ENCODE measurements at places on chromosomes 6 and 20.
A peak's percentile ranks its signal among the peaks of the same experiment; 100 is the strongest.

- no peak for DNase-seq
Measured at GRCh38 chr20:36173451-36173933, 19.0 kb downstream of the EPB41L1 start.

GRCh38 chr6:31580438-31580740, 1.8 kb downstream of the LTB start:
- DNase-seq: no peak

GRCh38 chr6:32198866-32199265, 6.4 kb upstream of the GPSM3 start:
- DNase-seq: no peak

DNA sequence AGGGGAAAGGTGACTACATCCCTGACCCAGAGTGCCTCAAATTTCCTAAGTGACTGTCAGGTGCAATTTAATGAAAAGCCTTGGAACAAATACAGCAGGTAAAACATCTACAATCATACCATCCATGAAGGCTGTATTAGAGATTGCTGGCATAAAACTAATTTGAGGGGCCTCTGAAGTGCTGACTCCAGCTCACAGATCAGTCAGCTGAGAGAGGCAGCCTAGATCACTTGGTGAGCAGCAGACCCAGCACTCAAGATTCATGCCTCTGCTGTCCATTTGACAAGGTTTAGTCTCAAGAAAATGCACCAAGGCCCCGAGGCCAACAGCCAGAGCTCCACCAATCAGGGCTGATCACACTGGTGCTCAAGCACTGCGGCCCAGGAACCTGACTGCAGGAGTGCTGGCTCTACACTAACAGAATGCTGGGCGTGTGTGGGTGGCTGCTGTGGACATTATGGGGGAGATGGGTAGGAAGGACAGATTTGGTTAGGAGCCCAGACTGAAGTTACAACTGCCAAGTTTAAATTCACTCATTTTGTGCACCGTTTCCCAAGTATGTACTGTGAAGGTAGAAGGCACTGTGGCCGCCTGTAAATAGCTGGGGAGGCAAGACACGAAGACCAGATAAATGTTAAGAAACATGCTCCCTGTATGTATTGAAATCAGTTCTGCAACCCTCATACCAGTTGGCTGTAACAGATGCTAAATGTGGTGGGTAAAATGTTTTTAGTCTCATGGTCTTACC, 28.2 kb downstream of the SNX5 start:
- DNase-seq: no peak

DNA sequence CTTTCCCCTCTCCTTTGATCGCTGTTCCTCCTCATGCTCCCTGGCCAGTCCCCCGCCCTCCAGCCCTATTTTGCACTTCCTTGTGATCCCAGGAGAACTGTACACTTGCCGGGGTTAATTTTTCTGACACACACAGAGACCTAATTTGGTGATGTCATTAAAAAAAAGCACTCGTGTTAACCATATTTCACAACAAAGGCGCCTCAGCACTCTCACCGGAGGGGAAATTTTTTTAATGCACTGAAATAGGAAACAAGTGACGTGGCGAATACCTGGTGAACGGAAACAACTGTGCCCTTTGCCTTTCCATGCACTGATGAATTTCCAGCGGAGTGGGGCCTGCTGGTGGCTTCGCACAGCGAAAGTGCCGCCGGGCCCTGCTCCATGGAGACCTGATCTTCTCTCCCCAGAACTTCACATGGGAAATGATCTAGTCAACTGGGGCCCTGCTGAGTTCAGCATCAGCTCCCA, 53.9 kb upstream of the TAGAP start:
- peak; percentile 68 for DNase-seq

- no peak for DNase-seq
Measured at GRCh38 chr6:157961153-157961831, 20.4 kb upstream of the SYNJ2 start.

DNA sequence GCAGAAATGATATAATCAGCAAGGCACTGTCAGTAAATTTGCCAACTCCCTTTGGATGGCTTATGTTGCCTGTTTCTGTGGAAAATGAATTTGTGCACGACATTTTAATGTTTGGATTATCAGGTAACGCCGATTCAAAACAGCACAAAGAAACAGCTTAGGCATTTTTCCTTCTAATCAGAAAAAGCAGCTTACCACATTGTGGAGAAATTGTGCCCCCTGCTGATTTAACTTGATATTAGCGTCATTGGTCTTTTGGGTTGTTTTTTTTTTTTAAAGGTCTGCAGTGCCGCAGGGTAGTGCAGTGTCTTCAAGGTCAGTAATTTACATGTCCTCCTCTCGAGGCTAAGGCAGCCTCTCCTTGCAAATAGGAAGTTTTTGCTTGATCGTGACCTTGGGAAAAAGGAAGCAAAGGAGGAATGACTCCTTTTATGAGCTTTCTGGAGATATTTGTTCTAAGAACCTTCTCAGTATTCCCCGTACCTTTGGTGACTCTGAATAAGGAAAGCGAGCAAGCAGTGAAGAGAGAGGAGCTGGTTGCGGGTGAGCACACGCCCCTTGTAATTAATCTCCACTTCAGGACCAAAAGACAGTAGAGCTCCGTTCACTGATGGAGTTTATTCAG, 79.1 kb downstream of the ELOVL4 start:
- no peak for DNase-seq

GRCh38 chr20:458776-459175, 3.6 kb downstream of the TBC1D20 start:
- no peak for DNase-seq

- no peak for DNase-seq
Measured at GRCh38 chr6:44039839-44040350, 87.4 kb downstream of the MRPL14 start.

GRCh38 chr20:13101706-13102105, 92.9 kb downstream of the SPTLC3 start:
- DNase-seq: no peak

- DNase-seq: no peak
Measured at GRCh38 chr6:33505548-33506370, 51.4 kb downstream of the ZBTB9 start.

GRCh38 chr6:36733300-36733699, 35.7 kb downstream of the RAB44 start:
- no peak for DNase-seq

DNA sequence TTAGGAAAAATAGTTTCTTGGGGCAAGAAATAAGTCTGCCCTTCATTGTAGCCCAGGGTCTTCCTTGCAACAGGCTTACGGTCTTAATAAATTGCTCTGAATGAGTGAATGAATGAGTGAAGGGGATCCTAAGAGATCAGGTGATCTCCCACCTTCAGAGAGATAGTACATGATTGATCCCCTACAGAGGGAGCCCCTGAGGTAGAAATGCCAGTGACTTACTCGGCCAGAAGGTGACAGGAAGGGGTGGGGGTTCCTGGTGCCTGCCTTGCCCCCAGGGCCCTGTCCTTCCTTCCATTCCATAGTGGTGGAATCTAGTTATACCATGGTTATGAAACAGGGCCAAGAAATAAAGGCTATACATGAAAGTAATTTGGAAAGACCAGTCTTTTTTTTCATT, 215.3 kb upstream of the SSTR4 start:
- no peak for DNase-seq

DNA sequence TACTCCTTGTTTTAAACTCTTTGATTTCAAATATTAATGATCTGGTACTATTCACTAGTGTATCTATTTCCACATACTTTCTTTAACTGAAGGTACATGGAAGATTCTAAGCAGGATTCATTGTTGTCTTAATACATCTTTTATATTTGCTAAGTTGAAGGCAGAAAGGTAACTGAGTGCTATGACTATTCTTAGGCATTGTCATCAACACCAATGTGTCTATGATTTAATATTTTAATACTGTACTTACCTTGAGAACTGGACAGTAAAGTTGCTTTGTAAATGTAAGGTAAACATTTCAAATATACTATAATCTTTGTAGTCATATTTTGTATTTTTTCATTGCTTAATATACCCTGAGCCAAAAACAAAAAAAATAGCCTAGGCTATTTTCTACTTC, 8.9 kb upstream of the BTBD9 start:
- no peak for DNase-seq

- DNase-seq: no peak
Measured at GRCh38 chr6:20463396-20463795, 61.7 kb downstream of the E2F3 start.

DNA sequence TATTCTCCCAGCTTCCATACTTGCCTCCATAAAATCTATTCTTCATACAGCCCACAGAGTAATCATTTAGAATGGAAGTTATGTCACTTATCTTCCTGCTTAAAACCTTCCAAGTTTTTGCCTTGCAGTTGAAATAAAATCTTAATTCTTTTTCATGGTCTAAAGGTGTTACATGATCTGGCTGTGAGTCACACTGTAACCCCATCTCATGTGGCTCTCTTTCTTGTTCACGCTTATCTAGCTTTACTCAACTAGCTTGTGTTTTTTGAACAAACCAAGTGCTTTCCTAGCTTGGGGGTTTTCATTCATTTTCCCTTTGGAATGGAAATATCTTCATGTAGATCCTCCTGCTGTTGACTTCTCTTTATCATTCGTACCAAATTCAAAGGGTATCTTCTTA, 23.6 kb upstream of the THEMIS start:
- DNase-seq: no peak

DNA sequence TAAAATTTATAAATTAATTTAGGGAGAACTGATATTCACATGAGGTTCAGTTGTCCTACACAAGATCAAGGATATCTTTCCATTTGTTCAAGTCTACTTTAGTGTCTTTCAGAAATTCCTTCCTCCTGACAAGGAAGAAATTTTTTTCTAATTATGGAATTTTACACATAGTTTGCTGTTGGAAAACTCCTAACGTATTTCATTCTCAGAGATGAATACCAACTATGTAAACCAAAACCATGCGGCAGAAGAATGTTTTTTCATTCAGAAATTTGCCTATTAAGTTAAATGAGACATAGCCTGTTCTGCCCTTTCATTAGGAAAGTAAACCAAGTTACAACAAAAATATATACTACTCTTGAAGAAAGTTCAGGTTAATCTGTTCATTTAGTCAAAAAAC, 111.2 kb upstream of the PRDM1 start:
- DNase-seq: no peak

DNA sequence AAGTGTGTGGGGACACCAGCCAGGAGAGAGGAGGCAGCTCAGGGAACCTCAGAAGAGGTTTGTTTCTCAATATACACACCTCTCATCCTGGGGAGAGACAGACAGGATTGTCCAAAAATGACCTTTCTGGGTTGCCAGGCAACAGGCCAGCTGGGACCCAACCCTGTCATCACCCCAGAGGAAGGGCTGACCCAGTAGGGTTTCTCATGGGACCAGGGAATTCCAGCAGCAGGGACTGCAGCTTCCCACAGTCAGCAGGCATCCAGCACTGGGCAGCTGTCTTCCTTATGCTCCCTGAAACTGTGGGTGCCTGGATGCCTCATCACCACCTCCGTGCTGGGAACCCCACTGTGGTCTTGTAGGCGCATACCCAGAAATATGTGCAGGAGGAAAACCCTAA, 1.3 kb downstream of the C20orf202 start:
- no peak for DNase-seq

- DNase-seq: no peak
Measured at GRCh38 chr6:124557873-124558272, 404.4 kb upstream of the RNF217 start.

DNA sequence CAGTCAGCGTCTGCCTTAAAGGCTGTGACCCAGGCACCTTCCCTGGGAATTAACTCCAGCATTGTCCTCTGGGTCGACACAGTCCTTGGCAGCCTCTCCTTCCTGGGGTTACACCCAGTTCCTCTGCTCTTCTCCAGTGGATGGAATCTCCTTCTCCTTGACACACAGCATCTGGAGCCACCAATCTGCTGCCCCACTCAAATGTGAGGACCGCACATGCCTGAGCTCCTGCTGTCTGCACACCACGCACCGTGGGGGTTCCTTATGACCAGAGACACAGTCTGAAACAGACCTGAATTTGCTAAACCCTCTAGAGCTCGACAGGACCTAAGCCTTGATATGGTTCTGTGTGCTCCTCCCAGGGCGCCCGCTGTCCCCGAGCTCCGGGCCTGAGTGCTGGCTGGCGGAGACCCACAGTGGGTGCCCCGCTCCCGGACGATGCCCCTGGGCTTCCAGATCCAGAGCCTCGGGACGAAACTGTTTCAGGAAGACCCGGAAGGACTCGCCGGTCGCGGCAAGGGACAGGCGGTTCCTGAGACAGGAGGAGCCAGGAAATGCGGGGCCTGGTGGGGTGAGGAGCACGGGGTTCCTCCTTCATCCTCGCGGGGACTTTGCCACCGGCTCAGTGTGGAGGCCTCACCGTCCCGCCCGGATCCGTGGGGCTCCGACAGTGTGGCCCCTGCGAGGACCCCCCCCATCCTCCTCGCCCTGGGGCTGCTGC, 2.5 kb upstream of the RAET1G start:
- DNase-seq: no peak

DNA sequence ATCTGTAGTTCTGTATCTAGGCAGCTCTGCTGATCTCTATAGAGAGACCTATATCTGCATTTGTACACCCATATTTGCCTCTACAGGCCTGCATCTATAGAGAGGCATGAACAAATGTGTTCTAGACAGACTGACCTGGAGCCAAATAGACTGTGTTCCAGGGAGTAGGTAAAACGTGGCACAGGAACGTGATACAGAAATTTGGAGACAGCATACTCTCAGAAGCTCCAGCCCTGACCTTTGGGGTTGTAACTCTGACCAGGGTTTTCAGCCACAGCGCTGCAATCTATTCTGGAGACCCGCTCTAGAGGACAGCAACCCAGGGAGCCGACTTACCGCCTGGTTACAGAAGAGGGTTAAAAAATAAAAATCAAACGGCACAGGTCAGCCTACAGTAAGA, 983 bp downstream of the RBBP9 start:
- no peak for DNase-seq

GRCh38 chr20:53828088-53828681, 234.5 kb upstream of the ZNF217 start:
- DNase-seq: no peak

DNA sequence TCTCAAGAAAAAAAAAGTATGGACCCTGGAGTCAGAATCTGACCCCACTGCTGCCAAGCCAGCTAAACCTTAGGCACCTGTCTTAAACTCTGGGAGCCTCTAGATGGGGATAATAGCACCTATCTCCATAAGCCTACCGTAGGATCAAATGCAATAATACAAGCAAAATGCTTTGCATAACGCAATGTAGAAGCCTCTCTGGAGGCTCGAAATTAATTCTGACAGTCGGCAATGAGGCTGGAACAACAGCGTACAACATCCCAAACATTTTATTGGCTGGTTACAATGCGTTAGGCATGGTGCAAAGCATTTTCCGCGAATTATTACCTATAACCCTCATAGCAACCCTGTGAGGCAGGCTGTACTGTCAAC, 521 bp downstream of the CDK5RAP1 start:
- DNase-seq: no peak

- DNase-seq: no peak
Measured at GRCh38 chr20:62215991-62216635, 4.0 kb downstream of the HRH3 start.

Measured in effector CD4-positive, alpha-beta T cell (primary cell).